ENCODE measurements at places on chromosomes 7 and 10.
A peak's percentile ranks its signal among the peaks of the same experiment; 100 is the strongest.

DNA sequence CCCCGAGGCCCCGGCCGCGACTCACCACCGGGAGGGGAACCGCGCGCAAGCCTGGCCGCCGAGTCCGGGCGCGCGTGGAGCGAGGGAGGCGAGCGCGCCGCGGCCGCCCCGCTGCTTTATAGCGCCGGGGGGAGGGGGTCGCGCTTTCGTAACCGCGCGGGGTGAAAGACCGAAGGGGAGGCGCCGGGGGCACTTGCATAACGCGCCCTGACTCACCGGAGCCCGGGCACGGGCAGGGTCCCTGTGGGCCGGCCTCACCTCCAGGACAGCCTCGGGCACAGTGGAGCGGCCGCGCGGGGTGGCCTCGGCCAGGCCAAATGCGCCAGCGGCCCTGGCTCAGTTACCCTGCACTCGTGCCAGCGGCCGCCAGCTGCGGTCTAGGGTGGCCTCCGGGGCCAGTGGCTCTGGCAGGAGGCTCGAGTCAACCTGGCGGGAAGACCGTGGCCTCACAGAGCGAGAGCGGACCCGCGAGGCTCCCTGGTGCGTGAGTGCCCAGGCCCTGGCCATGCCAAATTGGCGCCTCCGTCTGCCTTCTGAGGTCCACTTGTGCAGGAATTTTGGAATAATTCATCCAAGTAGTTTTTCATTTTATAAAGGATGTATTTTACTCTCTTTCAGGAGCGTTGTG lies at the start of gene RBP4:
TSS of gene RBP4 (minus strand) at position 90 of the 628 bp plus-strand sequence. CDS start 207 bp downstream, outside the sequence.
- no peaks in the 10 kb centered on the region for H3K36me3 ChIP-seq
- peaks cover 10% of the 10 kb centered on the region for H3K27me3 ChIP-seq
- no peaks in the 10 kb centered on the region for H3K4me1 ChIP-seq

GRCh38 chr10:132541129-132541528 lies 3.5 kb downstream of the INPP5A start:
- peaks cover 6% of the 10 kb centered on the region for H3K36me3 ChIP-seq
- peak overlapping the region; percentile 94 for H3K27ac ChIP-seq
- no peak for DNase-seq
- H3K4me1 ChIP-seq: peaks cover 53% of the 10 kb centered on the region

- no peak for DNase-seq
- no peaks in the 10 kb centered on the region for H3K4me1 ChIP-seq
- peak overlapping the region; percentile 60 for H3K27ac ChIP-seq
- peaks cover 1% of the 10 kb centered on the region for H3K36me3 ChIP-seq
- H3K27me3 ChIP-seq: peaks cover 14% of the 10 kb centered on the region
Measured at GRCh38 chr7:1233333-1234048, 819 bp downstream of the UNCX start.

DNA sequence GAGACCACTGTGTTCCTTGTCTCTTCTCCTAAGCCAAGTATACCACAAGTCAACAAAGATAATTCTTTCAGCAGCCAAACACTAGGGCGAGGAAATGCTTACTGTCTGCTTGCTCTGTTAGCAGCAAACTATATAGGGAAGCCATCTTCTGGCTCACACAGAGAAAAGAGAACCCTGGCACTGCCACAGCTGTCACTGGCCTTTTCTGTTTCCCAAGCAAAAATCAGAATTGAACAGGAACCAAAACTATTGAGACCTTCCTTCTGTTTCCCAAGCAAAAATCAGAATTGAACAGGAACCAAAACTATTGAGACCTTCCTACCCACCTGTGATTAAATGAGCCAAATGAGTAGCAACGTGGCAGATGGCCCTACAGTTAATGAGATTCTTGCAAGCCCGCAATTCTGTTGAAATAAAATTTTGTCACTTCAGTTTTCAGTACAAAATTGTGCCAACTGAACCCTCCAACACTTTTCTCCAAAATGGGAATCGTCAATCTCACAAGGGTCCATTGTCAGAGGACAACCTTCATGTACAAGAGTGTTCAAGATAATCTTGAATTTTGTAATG lies 54.5 kb downstream of the LRRTM3 start:
- no peaks in the 10 kb centered on the region for H3K27me3 ChIP-seq
- no peak overlapping the region for H3K27ac ChIP-seq
- no peak for DNase-seq
- peaks cover 9% of the 10 kb centered on the region for H3K4me1 ChIP-seq

DNA sequence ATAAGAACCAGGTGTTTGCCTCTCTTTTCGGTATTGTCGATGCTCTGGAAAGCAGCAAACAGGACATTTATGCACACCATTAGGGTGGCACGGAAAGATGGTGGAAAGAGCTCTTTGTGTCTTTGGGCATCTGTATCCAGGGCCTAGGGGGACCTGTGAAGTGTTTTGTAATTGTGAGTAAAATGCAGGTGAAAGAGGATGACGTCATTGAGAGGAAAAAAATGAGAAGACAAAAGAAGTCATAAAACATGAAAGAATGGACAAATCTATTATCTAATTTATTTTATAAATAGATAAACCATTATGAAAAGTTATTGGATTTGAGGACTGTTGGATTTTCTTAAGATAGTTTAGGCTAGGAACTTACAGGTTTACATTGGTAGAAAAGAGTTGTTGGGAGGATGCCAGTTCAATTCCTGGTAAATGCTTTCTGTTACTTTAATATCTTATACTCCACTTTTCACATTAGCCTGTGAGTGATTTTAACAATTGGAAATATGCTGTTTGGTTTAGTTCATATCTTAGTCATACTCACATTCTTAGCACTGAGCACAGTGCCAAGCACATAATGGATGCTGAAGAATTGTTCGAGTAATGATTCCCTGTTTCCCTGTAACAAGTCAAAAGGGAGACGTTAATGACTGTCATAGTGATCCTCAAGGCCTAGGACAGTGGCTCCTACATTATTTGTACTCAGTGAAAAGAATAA lies 62.6 kb downstream of the EXOC4 start:
- H3K4me1 ChIP-seq: peaks cover 3% of the 10 kb centered on the region
- no peak overlapping the region for H3K4me3 ChIP-seq
- peaks cover 32% of the 10 kb centered on the region for H3K36me3 ChIP-seq
- no peak for DNase-seq
- no peaks in the 10 kb centered on the region for H3K27me3 ChIP-seq
- H3K27ac ChIP-seq: no peak overlapping the region

- H3K27ac ChIP-seq: no peak overlapping the region
- H3K36me3 ChIP-seq: no peaks in the 10 kb centered on the region
- no peak overlapping the region for H3K4me3 ChIP-seq
- DNase-seq: no peak
- no peaks in the 10 kb centered on the region for H3K4me1 ChIP-seq
- H3K27me3 ChIP-seq: no peaks in the 10 kb centered on the region
Measured at GRCh38 chr7:41298409-41298808, 404.5 kb downstream of the INHBA start.

- peaks cover 5% of the 10 kb centered on the region for H3K27me3 ChIP-seq
- no peak for DNase-seq
- no peaks in the 10 kb centered on the region for H3K36me3 ChIP-seq
- H3K4me3 ChIP-seq: no peak overlapping the region
Measured at GRCh38 chr10:2111965-2112364, 374.6 kb upstream of the ADARB2 start.

- H3K27ac ChIP-seq: no peak overlapping the region
- H3K4me1 ChIP-seq: peaks cover 4% of the 10 kb centered on the region
- peaks cover 11% of the 10 kb centered on the region for H3K27me3 ChIP-seq
- H3K36me3 ChIP-seq: no peaks in the 10 kb centered on the region
Measured at GRCh38 chr7:152568972-152569371, 107.0 kb downstream of the XRCC2 start.

DNA sequence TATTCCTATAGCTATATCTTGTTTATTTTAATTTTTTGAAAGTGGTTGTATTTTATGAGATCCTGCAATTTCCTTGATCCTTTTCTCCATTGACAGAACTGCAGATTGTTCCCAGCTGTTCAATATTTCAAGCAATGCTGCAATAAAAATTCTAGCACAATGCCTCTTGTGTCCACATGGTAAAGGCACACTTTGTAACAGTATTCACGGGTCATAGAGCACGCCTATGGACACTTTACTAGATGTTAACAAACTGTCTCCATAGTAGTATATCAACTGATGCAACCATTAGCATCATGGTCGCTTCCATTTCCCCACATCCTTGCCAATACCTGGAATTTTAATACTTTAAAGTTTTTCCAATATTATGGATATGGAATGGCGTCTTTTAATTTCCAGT lies 123.9 kb upstream of the FZD8 start:
- no peak for DNase-seq
- H3K36me3 ChIP-seq: no peaks in the 10 kb centered on the region
- no peak overlapping the region for H3K4me3 ChIP-seq
- no peak overlapping the region for H3K27ac ChIP-seq
- H3K4me1 ChIP-seq: peaks cover 2% of the 10 kb centered on the region

GRCh38 chr10:69506834-69507713 lies 55.8 kb downstream of the TSPAN15 start:
- H3K27me3 ChIP-seq: peaks cover 7% of the 10 kb centered on the region
- peaks cover 6% of the 10 kb centered on the region for H3K4me1 ChIP-seq
- no peaks in the 10 kb centered on the region for H3K36me3 ChIP-seq
- peak overlapping the region; percentile 78 for H3K4me3 ChIP-seq

GRCh38 chr7:48252995-48253394 lies 81.7 kb downstream of the ABCA13 start:
- no peak overlapping the region for H3K4me3 ChIP-seq
- H3K27me3 ChIP-seq: peaks cover 3% of the 10 kb centered on the region
- no peaks in the 10 kb centered on the region for H3K36me3 ChIP-seq
- no peak for DNase-seq

GRCh38 chr10:9911488-9911887 lies 1106.2 kb upstream of the CELF2 start:
- no peak overlapping the region for H3K4me3 ChIP-seq
- H3K27me3 ChIP-seq: no peaks in the 10 kb centered on the region
- H3K4me1 ChIP-seq: no peaks in the 10 kb centered on the region
- no peaks in the 10 kb centered on the region for H3K36me3 ChIP-seq

DNA sequence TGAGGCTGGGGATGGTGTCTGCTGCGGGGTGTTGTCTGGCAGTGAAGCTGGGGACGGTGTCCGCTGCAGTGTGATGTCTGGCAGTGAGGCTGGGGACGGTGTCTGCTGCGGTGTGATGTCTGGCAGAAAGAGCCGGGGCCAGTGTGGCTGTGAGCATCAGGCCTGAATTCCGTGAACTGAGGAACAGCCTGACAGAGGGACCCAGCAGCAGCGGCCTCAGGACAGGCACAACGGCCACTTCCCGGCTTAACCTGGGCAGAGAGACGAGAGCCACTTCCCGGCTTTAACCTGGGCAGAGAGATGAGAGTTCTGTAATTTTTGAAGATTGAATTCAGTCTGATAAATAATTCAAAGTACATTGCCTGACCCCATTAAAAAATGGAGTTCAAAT lies 321.2 kb downstream of the PTPRN2 start:
- no peaks in the 10 kb centered on the region for H3K27me3 ChIP-seq
- H3K36me3 ChIP-seq: no peaks in the 10 kb centered on the region
- H3K27ac ChIP-seq: no peak overlapping the region
- no peak overlapping the region for H3K4me3 ChIP-seq
- DNase-seq: no peak

GRCh38 chr7:71414490-71414889 lies 282.5 kb downstream of the GALNT17 start:
- no peak overlapping the region for H3K4me3 ChIP-seq
- no peaks in the 10 kb centered on the region for H3K36me3 ChIP-seq
- no peak for DNase-seq

DNA sequence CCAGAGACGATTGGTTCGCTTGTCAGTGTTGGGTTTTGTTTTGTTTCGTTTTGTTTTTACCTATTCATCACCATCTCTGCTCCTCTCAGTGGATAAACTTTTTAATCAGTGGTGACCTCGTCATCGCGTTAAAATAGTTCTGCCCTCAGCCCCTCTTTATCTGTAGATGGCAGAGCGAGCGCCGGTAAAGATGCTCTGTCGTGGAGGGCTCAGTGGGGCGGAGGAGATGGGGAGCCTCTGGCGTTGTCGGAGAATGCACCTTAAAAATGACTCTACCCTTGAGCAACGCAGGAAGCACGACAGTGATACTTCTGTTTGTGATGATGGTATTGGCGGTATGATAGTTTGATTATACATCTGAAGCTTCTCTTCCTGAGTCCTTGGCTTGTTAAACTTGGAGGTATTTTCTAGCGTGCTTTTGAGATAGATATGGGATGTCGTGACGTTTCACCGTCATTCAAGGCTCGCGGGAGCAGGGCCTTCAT lies 554 bp downstream of the CSGALNACT2 start:
- no peak for DNase-seq
- H3K4me1 ChIP-seq: peaks cover 46% of the 10 kb centered on the region
- no peaks in the 10 kb centered on the region for H3K27me3 ChIP-seq

- H3K36me3 ChIP-seq: peaks cover 12% of the 10 kb centered on the region
- H3K4me1 ChIP-seq: peaks cover 32% of the 10 kb centered on the region
- no peak for DNase-seq
Measured at GRCh38 chr7:140902303-140902953, 22.3 kb downstream of the BRAF start.

DNA sequence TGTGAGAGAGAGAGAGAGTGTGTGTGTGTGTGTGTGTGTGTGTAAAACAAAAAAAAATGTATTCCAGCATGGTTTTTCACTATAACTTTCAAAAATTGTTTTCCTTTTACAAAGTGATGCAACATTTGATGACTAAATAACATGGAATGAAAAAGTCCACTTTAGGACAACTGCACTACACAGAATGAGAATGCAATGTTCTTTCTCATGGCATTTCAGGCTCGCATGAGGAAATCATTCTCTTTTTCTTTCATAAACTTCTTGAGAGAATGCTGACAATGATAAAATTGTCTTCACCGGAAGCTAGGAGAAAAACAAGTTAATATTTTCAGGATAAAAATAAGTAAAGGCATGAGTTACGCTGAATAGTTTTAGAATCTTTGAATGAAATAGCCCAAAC lies 53.7 kb downstream of the SLC16A12 start:
- no peak overlapping the region for H3K27ac ChIP-seq
- no peaks in the 10 kb centered on the region for H3K36me3 ChIP-seq
- no peak for DNase-seq
- H3K4me3 ChIP-seq: no peak overlapping the region
- H3K4me1 ChIP-seq: peaks cover 16% of the 10 kb centered on the region

DNA sequence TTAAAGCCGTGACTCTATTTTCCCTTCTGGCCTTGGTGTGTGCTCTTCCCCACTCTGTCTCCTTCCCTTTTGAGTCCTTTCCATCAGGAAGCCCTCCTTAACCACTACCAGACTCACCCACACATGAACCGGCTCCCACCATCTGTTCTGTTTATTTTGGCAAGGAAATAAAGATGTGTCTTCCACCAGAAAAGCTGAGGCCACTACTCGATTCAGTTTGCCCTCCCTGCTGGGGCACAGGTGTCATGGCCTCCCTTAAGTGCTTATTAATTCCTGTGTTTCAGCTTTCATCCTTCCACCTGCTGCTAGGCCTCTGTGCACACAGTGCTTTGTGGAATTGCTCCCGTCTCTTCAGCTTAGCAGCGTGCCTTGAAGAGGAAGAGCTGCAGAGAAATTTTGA lies 16.7 kb downstream of the POR start:
- H3K4me3 ChIP-seq: no peak overlapping the region
- no peaks in the 10 kb centered on the region for H3K27me3 ChIP-seq
- DNase-seq: no peak
- peaks cover 10% of the 10 kb centered on the region for H3K4me1 ChIP-seq
- H3K36me3 ChIP-seq: peaks cover 13% of the 10 kb centered on the region
